ENCODE measurements at places on chromosomes 7 and 10.

GRCh38 chr10:74917481-74918077, 91.2 kb downstream of the KAT6B start:
- DNase-seq, result no peak

GRCh38 chr7:114414156-114415063, at the start of gene FOXP2:
TSS of gene FOXP2 (plus strand) at chr7:114414815. CDS start at chr7:114426512, 11,697 bp downstream.
- peak; percentile 49 for DNase-seq

DNA sequence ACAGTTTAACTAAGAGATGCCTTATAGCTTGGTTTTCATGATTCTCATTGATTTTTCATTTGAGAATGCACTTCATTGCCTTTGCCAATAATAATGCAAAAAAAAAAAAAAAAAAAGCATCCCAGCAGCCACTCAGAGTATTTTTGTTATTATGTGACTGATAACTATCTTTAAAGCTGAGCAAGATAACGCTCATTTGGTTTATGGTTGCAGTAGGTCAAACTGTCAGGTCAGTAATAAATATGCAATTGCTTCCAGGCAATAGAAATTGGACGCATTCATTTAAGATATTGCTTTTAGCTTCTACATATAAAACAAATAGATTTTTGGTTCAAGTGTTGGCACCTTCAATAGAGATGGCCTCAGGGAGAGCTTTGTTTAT, 215.1 kb downstream of the PRPF18 start:
- DNase-seq, result no peak

DNA sequence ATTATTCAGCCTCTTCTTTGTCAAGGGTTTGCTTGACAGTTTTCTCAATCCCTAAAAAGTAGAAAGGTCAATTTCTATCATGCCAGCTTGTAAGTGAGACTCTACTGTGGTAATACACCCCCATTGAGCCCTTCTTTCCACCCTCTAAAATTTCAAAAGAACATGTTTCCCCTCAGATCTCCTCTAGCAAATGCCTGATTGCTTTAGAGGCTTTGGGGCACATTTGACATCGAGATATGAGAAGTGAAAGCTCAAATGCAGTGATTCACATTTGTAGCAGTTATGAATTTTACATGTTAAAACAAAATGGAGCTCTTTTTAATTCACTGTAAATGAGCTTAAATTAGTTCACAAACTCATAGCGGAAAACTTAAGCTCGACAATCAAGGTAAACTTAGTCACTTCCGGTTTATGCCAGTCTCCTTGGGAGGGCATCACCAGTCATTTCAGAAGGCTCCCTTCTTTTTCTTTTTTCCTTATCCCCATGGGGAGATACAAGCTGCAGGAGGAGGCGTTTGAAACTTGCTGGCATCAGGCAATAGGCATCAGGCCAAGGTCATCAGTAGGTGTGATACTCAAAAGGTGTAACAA, 55.3 kb upstream of the ADO start:
- no peak for DNase-seq

GRCh38 chr10:27618036-27618615, 114.0 kb downstream of the RAB18 start:
- DNase-seq, result no peak

DNA sequence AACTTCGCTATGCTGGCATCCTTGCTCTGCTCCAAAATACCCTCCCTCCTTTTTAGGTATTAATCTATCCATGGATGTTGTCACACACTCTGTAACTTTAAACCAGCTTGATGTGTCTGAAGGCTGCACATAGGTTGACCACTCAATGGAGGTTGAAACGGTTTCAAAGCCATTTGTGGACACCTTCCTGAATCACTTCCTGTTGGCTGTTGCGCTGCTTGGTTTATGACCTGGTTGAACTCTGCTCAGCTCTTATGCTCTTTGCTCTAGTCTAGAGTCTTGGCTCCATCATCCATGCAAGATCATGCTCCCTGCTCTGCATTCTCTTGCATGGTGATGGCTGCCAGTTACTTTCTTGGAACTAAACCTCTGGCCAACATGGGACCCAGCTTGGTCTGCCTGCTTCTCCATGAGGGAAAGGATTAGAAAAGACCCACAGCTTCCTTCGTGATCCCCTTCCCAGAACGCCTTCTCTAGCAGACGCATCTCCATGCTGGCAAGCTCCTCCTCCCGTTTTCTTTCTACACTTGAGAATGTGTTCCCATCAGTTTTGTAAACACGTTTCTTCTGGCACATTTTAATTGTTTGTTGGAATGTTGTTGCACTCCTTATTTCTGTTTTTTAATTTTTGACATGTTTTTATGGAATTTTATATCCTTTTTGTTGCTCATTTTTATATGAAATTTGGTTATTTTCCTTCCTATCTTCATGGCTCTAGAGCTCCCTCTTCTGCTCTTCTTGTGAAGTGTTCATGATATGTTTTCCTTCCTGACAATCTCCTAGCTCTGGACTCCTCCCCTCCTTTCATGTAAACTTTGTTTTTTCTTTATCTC, 149.8 kb downstream of the XPNPEP1 start:
- no peak for DNase-seq

GRCh38 chr10:84997870-84998269, 669.5 kb downstream of the CCSER2 start:
- no peak for DNase-seq

DNA sequence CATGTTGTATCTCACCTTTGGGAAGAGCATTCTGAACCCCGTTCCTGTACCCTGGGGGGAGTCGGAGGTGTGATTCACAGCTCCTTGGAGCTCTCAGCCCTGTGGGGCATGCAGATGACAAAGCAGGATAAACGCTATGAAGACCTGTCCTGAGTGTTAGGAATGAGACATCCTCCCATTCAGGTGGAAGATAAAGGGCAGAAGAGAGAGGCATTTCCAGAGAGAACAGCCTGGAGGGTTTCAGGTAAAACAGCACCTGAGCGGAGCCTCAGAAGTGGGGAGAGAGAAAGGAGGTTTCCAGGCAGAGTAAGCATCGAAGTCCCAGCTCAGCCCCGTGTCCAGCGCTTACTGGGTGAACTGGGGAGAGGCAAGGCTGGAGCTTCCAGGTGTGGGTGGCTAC, 288.9 kb downstream of the KLF6 start:
- no peak for DNase-seq

- no peak for DNase-seq
Measured at GRCh38 chr7:142539901-142540300, 209.4 kb upstream of the PRSS1 start.

- DNase-seq, result no peak
Measured at GRCh38 chr7:114439581-114439980, 25.0 kb downstream of the FOXP2 start.

GRCh38 chr10:121281576-121281975, 316.7 kb downstream of the FGFR2 start:
- DNase-seq, result no peak

GRCh38 chr7:103996639-103997038, 7.2 kb upstream of the RELN start:
- DNase-seq, result no peak

DNA sequence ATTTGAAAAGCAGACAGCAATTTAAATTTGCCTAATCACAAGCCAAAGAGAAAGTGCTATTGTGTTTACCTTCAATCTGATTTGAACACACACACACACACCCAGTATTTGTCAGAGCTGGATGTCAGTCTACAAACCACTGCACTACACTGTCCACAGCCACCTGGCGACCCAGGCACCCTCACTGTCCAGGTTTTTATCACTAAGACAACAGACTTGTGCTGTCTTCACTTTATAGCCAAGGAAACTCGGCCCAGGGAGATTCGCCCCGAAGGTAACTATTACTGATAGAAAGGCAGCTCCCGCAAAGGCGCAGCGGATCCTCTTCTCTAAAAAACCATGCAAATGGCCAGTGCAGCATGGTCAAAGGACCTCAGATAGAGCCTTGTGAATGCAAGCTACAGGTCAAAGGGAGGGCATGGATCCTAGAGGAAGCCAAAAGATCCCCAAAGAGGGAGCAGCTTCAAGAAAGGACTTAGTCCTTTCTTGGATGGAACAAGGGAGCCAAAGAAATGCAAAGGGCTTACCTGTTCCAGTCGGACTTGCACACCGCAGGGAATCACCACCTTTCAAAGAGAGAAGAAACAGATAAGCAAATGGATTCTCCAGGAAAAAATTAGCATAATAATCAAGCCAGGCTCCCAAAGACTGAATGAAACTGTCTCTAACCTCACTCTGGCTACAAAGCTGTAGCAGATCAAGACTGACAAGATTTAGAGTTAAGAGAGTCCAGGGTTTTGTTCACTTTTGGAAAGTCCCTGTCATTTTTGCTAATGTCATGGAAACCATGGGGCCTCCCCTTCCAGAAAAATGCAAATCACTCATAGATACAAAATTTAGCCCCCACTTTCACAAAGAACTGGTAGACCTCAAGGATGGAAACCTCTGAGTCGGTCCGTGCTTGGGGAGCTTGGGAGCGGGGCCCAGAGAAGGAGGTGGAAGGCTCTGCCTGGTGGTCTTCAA, 101.1 kb downstream of the TNS3 start:
- DNase-seq, result peak; percentile 61

DNA sequence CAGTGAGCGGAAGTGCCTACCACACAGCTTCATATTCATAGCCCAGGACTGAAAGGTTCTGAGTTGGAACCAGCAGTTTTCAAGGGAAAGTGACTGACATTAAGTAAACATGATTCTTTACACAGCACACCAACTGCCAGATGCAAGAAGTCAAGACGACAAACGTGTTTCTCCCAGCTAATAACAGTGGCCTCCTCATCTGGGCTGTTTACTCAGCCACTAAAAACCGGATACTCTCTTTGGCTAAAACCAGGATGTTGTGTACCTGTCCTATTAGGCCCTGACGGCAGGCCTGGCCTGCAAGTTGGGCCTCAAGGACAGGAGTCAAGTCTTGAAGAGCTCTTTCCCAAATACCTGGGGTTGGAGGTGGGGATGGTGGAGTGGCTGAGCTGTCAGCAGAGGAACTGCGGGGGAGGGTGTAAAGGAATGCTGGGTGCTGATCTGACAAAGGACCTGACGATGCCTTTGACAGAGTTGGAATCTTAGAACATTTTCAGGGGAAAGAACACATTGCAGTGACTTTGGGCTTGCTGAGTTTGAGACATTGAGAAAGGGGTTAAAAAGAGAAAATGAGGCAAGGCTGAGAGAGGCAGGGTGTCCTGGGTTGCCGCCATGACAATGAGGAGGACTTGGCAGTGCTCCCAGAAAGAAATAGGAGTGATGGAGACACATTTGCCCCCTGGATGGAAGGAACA, 57.7 kb downstream of the STEAP1B start:
- peak; percentile 64 for DNase-seq

DNA sequence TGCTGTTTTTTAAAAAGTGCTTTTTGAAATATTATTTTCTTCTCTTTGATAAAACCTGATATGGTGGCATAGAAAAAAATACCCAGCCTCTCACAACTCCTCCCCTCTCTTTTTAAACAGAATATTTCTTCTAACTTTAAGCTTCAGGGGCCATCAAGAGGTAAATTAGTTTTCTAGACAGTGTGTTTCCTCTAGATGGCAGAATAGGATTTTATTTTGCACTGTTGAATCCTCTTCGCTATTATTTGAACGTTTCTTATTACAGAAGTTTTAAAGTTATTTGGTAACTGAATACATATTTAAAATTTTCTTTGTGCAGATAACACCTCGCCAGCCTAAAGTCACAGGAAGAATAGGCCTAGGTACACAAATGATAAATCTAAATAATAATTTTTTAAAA, 30.3 kb downstream of the ARL5B start:
- DNase-seq, result no peak

- DNase-seq, result no peak
Measured at GRCh38 chr10:116270126-116270770, 2.8 kb downstream of the GFRA1 start.

GRCh38 chr10:49368256-49368655, 27.6 kb downstream of the DRGX start:
- DNase-seq, result no peak

DNA sequence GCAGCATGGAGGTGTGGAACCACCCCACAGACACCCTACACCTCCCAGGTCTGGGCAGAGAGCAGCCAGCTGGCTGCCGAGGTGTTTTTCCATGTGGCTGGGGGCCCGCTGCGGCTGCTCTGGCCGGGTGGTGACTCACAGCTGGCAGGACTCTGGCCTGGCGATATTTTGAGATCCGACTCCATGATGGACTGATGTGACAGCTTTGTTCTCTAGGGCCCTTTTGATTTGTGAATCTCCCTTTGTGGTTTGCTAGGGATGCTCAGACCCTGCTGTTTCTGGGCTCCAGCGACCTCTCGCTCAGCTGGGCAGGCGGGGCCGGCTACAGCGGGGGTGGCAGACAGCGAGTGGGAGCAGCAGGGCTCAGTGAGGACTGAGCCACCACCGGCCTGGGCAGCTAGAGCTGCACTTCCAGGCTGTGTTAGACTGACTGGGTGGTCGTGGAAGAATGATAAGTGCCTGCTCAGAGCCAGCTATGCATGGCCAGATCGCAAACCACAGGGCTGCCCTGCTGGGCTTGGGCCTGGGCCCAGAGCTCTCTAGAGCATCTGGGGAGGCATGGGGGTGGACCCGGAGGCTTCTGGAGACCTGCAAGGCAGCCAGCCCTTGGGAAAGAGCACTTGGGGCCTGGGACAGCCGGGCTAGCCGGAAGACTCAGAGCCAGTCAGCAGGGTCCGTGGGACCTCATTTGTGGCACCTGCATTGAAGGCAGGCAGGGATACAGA, 46.2 kb upstream of the GDF10 start:
- DNase-seq, result peak; percentile 39

- DNase-seq, result no peak
Measured at GRCh38 chr10:77030974-77031373, 606.6 kb downstream of the KCNMA1 start.

DNA sequence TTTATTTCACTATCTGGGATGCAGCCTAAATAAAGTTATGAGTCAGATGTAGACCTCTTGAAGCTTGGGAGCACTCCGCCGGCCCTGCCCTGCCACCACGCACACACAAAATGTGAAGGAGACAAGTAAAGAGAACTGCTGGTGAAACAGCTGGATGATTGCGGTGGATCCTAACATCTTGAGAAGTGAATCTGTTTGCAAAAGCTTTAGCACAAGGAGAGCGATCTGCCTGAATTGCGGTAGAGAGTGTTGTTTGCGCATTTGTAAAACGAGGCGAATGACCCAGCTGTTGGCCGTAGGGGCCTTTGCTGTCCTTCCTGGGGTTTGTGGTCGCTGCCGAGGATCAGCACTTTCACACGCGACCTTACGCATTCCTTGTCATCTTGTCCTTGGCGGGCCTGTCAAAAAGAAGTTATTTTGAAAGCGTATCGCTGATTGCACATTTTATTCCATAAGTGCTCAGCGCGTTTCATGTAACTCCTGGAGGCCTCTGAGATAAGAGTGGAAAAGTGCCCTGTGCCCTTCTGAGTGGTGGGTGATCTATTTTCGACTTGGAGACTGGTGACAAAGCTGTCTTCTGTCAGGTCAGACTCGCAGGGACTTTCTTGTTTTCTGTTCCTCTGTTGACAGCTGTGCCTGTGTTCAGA, 40.8 kb downstream of the RBM20 start:
- peak; percentile 73 for DNase-seq

DNA sequence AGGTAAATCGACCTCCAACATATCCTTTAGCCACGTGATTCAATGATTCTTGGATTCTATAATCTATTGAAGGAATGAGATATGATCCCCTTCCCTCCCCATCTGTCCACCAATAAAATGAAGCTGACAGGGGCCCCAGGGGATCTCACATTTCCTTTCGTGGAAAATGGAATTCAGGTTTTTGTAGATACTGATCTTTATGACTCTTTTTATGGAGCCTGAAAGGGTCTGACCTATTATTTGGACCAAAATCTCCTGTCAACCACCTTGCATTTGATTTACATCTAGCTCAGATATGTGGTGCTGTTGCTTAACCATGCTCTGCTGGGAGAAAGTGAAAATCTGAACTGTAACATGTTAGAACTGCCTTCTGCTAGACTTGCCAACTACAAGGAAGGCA, 234.0 kb upstream of the CXCL12 start:
- DNase-seq, result no peak

- DNase-seq, result no peak
Measured at GRCh38 chr10:102712843-102713538, 1.2 kb downstream of the ARL3 start.

GRCh38 chr10:102668326-102669107, 24.2 kb downstream of the TRIM8 start:
- DNase-seq, result peak; percentile 44

All from endodermal cell (in vitro differentiated cells).